Fibroblast of gingiva (primary cell): ENCODE measurements at places on chromosomes 6 and 20.

DNA sequence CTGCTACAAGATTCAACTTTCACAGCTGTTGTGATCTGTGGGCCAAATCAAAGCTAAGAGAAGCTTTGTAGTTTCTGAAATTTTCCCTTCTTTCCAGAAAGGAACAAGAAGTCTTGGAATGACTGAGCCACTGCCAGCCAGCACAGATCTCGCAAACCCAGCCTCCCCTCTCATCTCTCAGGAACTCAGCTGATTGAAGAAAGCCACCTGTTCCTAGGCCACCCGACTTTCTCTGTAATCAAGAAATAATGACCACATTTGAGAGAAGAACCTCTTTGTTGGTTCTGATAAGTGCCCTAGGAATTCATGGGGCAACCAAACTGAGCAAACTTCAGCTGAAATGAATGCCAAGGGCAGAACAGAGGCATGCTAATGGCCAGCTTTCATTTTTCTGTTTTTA, 61.7 kb downstream of the HDGFL1 start:
- DNase-seq = no peak

DNA sequence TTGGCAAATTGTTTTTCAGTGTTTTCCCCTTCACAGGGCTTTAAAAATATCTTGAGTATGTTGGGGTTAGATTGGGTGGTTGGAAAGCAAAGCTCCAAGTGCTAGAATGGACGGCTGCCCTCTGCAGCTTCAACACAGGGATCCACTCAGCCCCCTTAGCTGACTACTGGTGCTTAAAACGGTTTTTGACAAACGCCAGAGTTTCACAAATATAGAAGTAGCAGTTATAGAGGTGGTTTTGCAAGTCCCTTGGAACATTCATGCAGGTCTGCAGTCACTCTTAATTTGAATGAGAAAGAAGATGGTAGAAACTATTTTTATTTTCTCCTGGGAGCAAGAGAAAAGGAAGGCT, 175.9 kb downstream of the ARID1B start:
- DNase-seq = no peak

GRCh38 chr6:145241039-145241438, 494.3 kb downstream of the EPM2A start:
- DNase-seq = peak; percentile 62

GRCh38 chr20:31721408-31722256, 1.0 kb downstream of the BCL2L1 start:
- no peak for DNase-seq

DNA sequence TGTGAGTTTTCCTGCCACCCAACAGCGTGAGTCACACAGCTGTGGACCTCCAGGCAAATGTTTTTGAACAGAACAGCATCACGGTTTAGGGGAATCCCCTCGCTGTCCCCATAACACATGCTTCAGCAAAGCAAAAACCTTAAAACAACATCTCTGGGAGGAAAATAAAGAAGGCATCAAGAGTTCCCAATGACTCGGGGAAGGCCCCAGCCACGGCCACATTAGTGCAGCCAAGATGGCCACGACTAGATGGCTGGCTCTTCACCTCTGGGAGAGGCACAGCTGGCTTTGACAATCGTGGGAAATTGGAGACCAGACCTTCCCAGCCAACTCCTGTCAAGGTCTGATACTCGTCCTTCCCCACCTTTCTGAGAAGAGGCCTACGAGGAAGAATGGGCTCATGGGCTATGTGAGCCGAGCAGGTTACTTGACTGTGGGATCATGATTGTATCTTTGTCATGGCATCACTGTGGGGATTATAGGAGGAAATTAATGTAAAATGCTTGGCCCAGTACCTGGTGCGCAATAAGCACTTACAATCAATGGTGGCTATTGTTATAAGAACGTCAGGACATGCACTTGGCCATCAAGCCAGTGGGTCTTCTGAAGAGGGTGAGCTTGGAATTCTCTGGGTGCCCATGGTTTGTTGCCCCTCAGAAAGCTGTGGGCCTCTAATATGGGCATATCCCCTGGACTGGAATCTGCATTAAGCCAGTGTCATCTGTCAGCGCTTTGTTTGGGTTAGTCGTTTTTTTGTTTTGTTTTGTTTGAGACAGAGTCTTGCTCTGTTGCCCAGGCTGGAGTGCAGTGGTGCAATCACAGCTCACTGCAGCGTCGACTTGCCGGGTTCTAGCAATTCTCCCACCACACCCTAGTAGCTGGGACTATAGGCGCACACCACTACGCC, 43.6 kb downstream of the FGD2 start:
- DNase-seq = peak; percentile 68

- DNase-seq = no peak
Measured at GRCh38 chr6:14797875-14798593, 447.8 kb upstream of the JARID2 start.

DNA sequence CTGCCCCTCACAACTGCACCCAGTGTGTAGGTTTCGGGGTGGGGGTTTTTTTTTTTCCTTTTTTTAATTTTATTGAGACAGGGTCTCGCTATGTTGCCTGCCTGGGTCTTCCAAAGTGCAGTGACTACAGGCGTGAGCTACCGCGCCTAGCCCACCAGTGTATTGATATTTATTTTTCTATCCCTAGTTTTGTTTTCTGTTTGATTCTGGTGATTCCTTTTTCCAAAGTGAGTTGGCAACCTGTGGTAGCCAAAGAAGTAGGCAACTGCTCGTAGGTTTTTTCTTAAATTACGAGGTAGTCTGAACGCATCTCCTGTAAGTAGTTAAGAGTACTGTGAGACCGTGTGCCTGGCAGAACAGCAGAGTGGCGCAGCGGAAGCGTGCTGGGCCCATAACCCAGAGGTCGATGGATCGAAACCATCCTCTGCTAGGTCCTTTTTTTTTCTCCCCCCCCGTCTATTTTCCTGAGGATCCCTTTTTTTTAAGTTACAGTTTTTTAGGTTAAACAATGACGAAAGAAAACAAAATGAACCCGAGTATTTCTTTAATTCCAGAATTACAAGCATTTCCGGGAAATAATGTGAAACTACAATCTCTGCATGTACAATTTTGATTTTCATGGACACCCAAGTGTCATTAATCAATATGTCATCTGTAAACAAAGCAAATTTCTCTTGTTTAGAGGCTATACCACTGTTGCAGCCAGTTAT, 78.7 kb upstream of the BTN3A2 start:
- DNase-seq = peak; percentile 63

DNA sequence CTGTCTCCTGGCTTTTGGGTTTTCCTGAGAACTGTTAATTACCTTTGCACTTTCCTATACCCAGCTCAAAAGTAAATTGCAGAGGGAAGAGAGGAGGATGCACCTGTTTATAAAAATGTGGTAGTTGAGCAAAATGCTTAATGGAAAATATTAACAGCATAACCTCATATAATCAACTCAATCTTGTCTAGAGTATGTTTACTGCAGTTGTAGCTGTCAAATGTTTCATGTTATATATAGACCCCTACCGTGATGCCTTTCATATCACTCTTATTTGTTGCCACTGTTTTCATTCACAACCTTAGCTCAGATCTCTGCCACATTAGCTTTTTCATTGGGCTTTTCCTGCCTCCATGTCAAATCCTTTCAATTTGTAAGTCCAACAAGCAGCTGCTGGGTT, 36.0 kb downstream of the ANKRD6 start:
- no peak for DNase-seq

- no peak for DNase-seq
Measured at GRCh38 chr20:19291024-19291817, 78.8 kb downstream of the SLC24A3 start.

DNA sequence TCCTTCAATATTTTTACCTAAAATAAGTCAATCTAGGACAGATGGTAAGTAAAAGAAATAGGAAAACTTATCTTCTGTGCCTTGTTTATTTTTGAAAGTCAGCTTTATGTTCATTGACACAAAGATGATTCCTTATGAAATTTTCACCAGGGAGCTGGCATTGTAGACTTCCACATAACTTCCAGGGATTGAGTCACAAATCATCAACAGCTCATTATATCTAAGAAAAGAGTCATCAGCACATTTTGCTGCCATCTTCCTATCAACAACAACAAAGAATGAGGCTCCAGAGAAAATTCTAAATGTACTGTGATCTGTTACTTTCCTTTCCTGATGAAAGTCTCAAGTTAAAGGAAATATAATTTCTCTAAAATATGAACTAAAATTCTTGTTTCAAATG, 48.5 kb downstream of the CFAP61 start:
- no peak for DNase-seq
